ENCODE measurements at places on chromosomes 5 and 9. TPM values are rescaled to one million over a fixed set of nuclear protein-coding genes. Genes with fewer than 3 reads are reported as not detected.

GRCh38 chr9:129739432-129739831 is 13.4 kb downstream of the PTGES start:
- no peak for DNase-seq

The IRX1 gene
- total RNA-seq, result not detected

The HTR1A gene
- not detected for total RNA-seq

The ZCCHC7 gene
- 14.1 TPM for total RNA-seq

The PLPP6 gene
- total RNA-seq, result 10.5 TPM

- DNase-seq, result no peak
Observed at GRCh38 chr9:131045300-131046092, 36.5 kb downstream of the LAMC3 start.

DNA sequence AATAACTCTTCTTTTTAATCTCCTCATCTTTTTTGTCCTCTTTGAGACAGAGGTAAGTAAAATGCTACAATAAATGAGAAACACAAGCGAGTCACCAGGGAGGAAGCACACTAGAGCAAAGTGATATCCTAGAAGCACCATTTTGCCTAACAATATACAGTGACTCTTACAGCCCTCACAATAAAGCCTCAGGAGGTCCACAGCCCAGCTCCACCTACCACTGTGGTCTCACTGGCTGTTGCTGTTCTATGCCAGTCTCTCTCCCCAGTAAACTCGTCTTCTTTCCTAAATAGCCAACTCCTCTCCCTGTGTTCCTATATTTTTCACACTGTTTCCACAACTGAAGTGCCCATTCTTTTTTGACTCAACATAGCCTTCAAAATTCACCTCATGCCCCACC is 44.3 kb downstream of the TNFSF15 start:
- no peak for DNase-seq
